ENCODE measurements at places on chromosomes 5 and 9.

DNA sequence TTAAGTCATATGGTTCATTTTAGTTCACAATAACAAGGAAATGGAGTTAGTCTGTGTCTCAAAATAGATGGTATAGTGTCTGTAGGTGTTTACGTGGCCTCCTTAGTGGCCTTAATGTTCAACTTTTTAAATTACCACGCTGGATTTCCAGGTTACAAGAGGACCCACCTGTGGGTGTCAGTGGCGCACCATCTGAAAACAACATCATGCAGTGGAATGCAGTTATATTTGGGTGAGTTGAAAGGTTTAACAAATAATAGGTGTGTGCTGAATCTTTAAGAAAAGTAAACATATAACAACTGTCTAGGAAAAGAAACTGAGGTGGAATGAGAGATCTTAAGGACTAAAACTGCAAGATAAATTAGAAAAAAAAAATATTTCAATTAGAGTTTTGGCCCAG lies 2.9 kb downstream of the UBE2B start:
- DNase-seq, result no peak

DNA sequence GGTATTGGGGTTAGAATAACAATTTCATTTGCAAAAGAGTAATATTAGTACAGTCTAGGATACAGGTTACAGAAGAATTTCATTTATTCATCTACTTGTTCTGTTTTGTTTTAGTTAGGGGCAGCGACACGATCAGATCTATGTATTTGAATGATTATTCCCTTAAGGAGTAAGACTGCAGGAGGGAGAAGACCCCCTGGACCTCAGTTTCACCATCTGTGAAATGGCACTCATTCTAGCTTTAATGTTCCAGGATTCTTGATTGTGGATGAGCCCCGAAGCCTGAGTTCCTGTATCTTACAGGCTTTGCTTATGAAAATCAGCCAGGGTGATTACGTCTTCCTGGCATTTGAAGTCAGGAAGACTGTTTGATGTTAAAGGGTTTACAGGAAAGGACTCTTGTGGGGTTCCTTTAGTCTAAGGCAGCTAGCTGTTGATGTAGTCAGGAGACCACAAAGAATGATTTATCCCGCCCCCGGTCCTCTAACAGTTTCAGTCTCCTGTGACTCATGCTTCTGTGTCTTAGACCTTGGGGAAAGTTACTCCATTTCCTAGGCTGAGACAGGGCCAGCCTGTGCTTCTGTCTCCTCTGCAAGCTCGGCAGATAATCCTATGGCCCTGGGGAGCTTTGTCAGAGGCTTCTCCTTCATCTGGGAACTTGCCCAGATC lies 11.5 kb downstream of the SMIM3 start:
- DNase-seq, result peak; percentile 71

DNA sequence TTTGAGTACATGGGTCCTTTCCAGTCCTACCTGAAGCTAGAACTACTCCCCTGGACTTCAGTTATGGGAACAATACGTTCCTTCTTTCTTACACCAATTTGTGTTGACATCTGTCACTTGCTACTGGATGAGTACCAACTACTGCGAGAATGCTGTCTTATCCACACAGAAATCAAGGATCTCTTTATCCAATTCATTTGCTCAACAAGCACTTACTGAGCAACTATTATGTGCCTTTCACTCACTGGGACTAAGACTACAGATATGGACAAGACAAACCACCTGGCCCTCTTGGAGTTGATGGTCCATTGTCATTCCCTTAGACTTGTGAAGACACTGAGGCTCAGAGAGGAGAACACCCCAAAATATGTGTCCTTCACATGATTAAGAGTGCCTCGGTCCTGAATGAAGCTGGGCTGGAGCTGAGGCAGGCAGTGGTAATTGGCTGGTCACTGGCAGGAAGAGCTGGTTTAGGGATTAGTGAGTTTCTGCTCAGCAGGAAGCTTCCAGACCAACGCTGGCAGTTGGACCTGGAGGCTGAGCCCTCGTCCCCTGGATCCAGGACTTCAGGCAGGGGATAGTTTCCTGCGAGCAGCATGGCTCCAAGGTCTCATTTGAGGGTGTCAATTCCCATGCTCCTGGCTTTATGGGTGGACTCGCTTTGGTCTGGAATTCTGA lies 8.4 kb upstream of the ARSI start:
- no peak for DNase-seq

DNA sequence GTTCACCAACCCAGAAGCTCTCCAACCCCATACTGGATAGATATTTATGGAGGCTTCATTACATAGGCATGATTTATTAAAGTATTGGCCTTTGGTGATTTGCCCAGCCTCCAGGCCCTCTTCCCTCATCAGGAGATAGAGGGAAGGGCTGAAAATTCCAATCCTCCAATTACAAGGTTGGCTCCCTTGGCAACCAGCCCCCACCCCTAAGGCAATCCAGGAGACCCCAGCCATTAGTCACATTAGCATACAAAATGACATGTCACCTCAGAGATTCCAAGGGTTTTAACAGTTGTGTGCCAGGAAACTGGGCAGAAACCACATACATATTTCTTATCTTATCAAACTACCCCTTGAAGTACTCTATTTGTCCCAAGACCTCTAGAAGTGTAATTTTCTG lies 210.0 kb downstream of the HINT1 start:
- no peak for DNase-seq

DNA sequence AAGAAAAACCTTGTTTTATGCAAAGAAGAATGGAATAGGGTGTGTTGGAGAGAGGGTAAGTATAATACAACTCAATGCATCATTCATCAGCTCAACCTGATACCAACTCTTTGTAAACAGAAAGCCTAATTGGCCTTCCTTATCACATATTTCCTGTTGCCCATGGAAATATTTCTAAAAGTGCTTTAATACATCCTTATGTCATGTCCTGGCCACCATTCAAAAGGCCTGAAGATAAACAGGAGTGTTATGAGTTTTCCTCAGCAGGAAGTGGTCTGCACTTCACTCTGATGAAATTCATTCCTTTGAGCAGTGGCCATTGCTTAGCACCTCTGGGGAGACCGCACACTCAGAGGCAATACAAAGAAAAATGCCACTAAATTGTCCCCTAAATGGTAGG lies 511.2 kb downstream of the SEMA5A start:
- DNase-seq, result no peak

- no peak for DNase-seq
These were observed 949.7 kb upstream of the NUDT12 start for GRCh38 chr5:104512063-104512825.

GRCh38 chr5:80577707-80578106 lies 7.6 kb upstream of the ANKRD34B start:
- DNase-seq, result no peak

GRCh38 chr5:112445626-112446350 lies 26.7 kb upstream of the EPB41L4A start:
- DNase-seq, result no peak

DNA sequence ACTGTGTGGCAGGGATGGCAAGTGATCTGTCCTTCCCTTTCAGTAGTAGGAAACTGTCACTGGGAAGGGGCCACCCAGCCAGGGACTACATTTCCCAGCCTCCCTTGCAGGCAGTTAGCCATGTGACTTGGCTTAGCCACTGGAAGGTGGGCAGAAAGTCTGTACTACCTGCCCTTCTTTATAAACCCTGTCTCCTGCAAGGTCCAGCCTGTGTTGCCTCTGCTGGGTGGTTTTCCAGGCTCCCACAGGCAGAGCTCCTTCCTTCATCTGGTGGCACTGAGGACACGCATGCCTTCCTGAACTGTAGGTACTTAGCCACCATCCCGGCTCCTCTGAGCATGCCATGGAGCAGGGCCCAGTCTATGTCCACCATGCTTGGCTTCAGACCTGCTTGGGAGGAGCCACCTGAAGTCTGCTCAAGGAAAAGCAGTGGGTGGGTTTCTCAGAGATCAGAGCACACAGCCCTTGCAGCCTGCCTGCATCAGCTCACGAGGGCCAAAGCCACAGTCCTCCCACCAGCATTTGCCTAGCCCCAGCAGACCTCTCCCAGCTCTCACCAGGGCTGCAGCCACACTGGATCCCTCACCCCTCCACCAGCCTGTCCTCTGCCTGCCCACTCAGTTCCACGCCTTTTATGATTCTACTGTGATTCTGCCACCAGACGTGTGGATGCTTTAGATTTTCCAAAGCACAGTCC lies 16.7 kb upstream of the SLC25A51 start:
- no peak for DNase-seq

GRCh38 chr5:103216137-103216536 lies 42.4 kb upstream of the MACIR start:
- no peak for DNase-seq

DNA sequence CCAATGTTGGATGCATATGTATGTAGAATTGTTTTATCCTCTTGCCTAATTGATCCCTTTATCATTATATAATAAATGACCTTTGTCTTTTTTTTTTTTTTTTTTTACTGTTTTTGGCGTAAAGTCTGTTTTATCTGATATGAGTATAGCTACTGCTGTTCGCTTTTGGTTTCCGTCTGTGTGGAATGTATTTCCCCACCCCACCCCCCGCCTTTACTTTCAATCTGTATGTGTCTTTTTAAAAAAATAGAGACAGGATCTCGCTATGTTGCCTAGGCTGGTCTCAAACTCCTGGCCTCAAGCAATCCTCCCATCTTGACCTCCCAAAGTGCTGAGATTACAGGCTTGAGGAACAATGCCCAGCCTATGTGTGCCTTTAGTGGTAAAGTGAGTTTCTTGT lies 11.3 kb downstream of the AHRR start:
- DNase-seq, result no peak

DNA sequence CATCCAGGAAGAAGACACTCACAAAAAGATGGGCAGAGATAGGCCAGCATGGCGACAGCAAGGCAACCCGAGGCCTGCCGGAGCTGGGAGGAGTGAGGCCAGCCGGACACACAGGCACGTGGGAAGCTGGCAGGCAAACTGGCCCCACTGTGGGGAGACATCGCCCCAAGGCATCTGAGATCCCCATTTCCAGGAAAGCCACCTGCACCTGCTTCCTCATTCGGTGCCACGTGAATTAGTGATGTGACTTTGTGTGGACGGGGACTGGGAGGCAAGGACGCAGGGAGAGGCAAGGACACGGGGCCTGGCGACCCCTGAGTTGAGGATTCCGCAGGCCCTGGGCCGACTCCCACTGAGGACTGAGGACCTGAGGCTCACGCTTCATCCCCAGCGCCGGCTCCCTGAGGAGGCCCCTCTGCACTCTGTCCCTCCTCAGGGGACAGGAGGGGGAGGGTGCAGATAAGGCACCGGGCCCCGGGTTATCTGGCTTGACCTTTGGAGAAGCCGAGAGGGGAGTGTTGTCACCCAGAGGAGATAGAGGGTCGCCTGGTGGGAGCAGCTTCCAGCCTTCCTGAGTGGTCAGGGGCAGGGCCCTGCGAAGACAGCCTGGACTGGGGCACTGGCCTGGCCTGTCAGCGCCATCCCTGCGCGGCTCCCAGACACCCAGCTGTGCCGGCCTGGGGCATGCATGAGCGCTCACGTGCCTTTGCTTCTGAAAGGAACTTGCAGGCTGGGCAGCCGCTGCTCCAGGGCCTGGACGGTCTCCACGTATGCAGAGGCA lies 39.7 kb downstream of the NDUFS6 start:
- DNase-seq, result no peak

DNA sequence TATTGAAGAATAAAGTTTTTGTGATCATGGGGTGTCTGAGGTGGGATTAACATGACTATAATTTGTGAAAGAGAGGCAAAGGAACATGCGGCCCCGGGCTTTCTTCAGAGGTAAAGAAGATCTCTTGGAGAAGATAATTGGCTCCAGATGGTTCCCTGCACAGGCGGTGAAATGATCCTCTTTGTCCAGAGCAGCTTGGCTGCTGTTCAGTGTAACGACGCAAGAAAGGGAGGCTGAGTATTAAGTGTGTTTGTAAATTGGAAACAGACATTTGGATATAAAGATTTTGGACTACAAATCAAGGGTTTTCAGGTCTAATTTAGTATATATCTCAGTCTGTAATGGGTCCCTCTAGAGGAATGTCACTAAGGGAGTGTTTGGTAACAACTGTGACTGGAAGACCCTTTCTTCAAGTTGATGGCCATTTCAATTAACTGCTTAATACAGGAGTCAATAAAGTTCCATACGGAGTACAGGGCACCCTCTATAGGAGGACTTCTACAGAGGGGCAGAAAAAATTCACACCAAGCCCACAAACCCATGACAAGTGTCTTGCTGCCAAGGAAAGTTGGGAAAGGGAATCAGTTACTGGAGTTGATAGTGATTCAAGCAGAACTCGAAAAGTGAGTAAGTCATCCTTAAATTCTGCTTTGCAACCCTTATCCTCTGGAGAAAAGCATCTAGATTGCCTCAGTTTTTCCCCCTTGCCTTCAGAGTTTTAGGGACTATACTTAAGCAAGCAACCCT lies 4.1 kb downstream of the EQTN start:
- no peak for DNase-seq

GRCh38 chr5:164345173-164345849 lies 839.9 kb downstream of the MAT2B start:
- DNase-seq, result no peak

DNA sequence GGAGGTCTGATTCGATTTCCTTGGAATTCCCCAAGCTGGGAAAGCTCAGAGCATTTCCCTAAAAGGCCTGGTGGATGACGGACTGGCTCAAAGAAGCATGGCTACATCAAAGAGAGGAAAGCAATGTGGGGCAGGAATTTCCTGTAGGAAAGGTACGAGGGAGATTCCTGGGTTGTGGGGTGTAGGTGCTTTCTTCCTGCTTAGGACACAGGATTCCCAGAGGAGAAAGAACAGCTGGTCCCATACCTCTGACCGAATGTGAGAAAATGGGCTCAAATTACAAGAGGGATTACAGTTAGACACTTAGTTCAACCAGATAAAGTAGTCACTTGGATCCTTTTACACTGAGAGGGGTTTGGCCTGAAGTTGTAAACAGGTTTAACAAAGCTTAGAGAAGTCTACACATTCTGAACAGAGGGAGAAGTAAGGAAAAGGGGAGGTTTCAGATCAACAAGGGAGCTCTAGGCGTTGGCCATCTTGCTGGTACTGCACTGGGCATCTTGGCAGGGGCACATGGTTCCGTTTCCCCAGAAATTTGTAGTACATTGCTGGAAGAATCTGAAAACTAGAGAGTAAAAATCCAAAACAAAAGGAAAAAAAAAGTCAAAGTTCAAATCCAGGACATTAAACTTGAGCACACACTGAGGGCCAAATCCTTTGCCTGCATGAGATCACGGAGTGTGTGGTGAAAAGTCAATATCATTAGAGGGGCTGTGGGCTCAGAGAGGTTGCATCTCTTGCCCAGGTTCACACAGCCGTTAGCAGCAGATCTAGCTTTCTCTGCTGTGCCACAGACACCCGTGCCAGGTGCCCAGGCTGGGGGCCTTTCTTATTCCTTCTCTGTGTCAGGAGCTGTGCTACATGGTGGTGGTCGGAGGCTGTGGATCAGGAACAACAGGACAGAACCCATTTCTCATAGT lies 171.3 kb downstream of the RGS3 start:
- no peak for DNase-seq

GRCh38 chr5:135313405-135313804 lies 85.6 kb downstream of the MACROH2A1 start:
- DNase-seq, result no peak

DNA sequence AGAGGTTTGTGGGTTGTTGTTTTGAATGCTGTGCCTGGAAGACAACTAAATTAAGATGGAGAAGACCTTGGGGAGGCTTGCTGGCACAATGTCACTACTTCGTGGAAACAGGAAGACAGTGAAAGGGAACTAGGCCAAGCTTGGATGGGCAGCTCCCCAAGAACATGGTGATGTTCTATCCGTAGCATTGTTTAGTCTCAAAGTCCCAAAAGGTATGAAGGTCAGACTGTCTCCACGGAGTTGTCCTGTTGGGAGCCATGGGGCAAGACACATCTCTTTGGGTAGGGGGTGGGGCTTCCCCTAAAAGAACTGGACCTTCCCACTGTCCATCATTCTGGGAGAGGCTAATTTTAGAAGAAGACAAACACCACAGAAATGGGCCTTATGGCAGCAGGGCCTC lies 140.5 kb downstream of the ENTREP1 start:
- no peak for DNase-seq

Data from H54 (cell line).